ENCODE measurements at places on chromosomes 1 and 21. TPM values are rescaled to one million over a fixed set of nuclear protein-coding genes. Genes with fewer than 3 reads are reported as not detected.

GRCh38 chr1:198467342-198467741 lies 73.1 kb downstream of the ATP6V1G3 start:
- DNase-seq: no peak

- DNase-seq: no peak
Measured at GRCh38 chr1:221884821-221885220, 142.9 kb upstream of the DUSP10 start.

SLAMF7 gene
- 1.8 TPM for total RNA-seq

GRCh38 chr1:38578271-38578951 lies 281.2 kb downstream of the RRAGC start:
- DNase-seq: no peak

GNG4 gene
- 9.0 TPM for total RNA-seq

MANEAL gene
- total RNA-seq: 10.4 TPM

- DNase-seq: no peak
Measured at GRCh38 chr1:203907901-203908300, 46.5 kb downstream of the SNRPE start.

NCF2 gene
- 4.1 TPM for total RNA-seq

DNA sequence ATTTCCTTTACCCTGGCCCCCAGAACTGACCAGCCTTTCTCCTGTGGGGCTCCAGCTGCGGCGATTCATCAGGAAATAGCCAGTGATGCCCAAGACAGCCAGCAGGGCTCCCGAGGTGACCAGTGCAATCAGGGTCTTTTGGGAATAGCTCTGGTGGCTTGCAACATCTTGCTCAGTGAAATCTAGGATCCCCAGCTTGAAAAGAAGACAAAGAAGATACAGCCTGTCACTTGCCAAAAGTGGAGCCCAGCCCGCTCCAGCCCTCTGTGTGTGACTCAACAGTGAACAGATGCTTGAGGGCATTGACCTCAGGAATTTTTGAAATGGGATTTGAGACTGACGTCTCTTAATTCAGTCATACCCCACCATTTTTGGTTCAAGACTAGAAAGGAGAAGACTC lies 22.3 kb downstream of the CD34 start:
- DNase-seq: no peak

DNA sequence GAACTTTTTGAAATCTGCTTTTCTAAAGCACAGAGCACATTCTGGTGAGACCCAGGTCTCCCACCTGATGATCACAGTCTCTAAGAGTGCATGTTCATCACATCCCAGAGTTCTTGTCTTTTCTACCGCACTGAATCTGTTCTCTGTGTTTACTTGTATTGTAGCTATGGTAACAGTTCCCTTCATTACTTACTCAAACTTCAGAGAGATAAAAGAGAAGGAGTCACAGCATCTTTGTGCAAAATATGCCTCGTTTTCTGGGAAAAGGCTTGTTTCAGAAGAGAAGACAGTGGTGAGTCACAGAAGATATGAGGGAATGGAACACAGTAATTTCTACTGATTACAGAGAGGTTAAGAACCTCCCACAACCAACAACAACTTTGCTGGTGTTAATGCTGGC lies 580.6 kb downstream of the PLA2G4A start:
- DNase-seq: no peak

PPFIA4 gene
- total RNA-seq: 0.27 TPM

GJA9 gene
- total RNA-seq: not detected

GRCh38 chr1:248710305-248710900 lies 7.8 kb upstream of the OR14I1 start:
- no peak for DNase-seq

- DNase-seq: no peak
Measured at GRCh38 chr1:57712846-57713245, 289.0 kb upstream of the DAB1 start.

Measured in H4 (cell line).